Bronchial epithelial cell (primary cell): ENCODE measurements at places on chromosomes 4 and X. TPM values are rescaled to one million over a fixed set of nuclear protein-coding genes. Genes with fewer than 3 reads are reported as not detected.

The GNRHR gene
- total RNA-seq, result under 0.01 and 0.13 TPM in 2 replicates

- no peak for DNase-seq
These were observed 44.4 kb downstream of the RAP1GDS1 start for GRCh38 chr4:98305576-98305975.

- peak; percentile 44 for DNase-seq
These were observed 685 bp downstream of the LCORL start for GRCh38 chr4:18020671-18021469.

DNA sequence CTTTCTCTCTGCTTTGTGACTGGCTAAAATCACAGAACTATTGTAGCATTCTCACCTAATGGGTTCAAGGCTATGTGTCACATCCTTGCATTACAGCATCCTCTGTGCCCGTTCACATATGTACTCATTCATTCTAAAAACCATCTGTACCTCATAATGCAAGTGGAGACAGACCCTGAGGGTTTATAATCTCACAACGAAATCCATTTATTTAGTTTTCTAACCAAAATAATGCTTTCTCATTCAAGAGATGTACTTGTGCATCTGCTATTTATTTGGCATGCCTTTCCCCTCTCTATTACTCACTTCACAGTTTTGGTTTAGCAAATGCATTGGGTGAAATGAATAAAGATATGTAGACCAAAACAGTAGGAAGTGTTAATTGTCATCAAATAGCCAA, 261.5 kb downstream of the DCHS2 start:
- no peak for DNase-seq

DNA sequence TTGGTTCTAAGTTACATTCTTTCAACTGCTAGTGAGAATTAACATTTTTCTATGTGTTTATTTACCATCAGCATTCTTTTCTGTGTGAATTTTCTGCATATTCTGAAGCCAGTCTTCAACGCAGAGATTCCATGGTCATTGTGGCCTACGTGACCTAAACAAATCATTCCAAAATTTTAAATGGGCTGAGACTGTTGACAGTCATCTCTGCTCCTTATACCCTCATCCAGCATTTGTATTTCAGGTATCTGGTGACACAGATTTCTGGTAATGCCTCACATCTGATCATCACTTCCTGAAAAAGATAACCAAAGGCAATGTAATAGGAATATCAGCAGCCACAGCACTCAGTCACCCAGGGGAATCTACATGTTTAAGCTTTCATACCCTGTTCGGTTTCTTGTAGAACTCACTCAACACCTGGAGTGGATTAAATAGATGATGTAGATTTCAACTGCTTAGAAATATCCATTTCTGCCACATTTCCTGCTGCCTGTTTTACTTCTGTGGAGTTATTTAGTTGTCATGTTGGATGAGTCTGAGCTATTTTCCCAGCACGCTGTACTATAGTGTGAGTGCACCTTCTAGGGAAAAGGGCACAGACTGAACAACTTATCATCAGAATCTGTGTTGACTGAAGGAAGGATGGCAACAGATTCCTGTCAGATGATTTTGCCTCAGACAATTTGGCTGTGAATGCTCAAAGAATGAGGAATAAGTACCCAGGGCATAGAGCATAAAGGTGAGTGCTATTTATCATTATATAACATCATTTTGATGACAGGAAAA, 73.0 kb upstream of the HPGD start:
- no peak for DNase-seq

DNA sequence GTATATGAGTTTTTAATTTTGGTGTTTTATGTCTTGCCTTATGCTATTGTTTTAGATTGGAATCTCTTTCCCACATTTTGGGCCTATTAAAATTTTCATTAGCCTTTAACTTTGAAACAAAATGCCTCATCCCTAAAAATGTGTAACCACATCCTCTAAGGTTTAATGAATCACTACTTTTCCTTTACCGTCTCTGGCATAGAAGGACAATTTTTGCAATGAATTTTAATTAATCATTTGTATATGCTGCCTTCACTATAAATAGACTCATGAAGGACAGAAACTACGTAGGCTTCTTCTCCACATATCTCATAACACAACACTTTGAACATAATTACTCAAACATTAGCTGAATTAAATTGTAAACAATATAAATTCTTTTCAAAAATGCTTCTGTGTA, 421.5 kb downstream of the NLGN4X start:
- DNase-seq, result no peak

GRCh38 chr4:178871476-178871875, 1429.2 kb upstream of the AGA start:
- DNase-seq, result no peak

GRCh38 chr4:56215141-56215783, 172.0 kb downstream of the AASDH start:
- DNase-seq, result peak; percentile 7
